ENCODE measurements at places on chromosomes 1 and 21. TPM values are rescaled to one million over a fixed set of nuclear protein-coding genes. Genes with fewer than 3 reads are reported as not detected.
A peak's percentile ranks its signal among the peaks of the same experiment; 100 is the strongest.

BARHL2 gene
- total RNA-seq = not detected

FGR gene
- total RNA-seq = 0.17 TPM

GRCh38 chr1:224922404-224923164 is 6.9 kb upstream of the DNAH14 start:
- peak; percentile 18 for DNase-seq

- no peak for DNase-seq
Observed at GRCh38 chr1:47794530-47794929, 202.7 kb downstream of the TRABD2B start.

DNA sequence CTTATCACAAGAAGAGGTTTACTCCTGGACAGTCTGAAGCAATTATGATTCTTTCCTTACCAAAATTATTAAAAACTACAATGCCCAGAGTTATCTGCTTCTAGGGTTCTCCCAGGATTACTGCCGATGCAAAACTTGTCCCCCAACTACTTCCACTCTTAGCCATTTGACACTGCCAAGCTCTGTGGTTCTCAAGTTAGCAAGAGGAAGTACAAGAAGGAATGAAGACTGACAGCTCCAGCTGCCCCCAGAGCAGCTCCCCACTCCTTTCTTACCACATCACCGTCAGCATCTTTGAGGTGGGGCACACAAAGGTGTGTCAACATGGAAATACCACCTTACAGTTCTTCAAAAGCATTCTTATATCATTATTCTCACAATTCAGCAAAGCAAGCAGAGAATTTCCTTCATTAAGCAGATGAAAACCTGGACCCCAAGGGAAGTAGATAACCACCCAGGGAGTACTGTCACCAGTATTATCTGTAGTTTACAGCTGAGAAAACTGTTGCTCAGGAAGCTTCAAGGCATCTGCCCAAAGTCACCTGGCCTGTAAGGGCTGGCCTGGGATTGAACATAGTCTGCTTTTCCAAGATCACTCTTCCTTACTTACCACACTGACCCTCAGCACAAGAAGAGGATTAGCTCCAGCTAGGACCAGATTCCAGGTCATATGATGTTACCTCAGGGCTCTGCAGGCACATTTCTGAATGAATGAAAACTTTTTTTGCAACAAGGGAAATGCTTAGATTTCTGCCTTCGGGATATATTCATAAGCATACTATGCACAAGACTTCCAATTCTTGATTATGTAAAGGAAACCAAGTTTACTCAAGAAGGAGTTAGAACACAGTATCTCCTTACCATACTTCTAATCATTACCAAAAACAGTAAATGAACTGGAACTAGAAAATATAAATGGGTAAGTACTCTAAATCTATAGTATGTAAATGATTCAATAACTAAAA is 9.3 kb downstream of the PSMG1 start:
- DNase-seq = no peak

DNA sequence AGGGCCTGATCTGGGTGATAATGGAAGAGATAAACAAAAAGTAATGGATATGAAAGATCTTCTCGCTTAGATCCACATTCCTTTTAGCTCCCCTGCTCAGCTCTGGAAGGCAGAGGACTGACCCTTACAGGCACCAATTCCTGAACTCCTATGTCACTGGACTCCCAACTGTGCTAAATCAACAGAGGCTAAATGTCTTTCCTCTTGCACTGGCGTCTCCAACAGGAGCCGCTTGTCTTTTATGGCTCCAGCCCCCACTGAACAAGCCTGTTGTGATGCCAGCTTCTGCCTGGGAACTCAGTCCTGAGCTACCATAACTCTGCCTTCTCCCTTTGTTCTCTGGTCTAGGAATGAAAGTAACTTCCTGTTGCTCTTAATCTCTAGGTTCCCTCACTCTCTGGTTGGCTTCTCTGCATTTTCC is 142.1 kb upstream of the COL11A1 start:
- DNase-seq = peak; percentile 63

DNA sequence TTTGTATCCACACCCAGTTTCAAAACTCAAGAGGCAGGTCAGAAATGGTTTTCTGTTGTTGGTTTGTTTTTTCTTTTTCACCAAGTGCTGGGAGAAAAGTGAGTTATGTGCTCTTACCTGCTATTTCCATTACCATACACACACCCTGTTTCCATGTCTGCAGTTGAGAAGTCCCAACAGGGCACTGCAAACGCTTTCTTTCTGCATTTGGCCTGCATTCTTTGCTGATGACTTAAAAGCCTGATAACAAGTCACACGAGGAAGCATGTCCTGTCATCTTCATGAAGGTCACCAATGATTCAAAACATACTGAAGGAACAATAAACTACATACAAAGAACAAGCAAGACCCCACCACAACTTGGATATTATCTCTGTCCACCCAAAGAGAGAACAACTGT is 24.8 kb upstream of the KCNE1 start:
- DNase-seq = peak; percentile 62

GRCh38 chr1:229342656-229343569 is at the start of gene CCSAP:
Gene CCSAP, minus strand, starts transcription at chr1:229343047. Its CDS starts 582 bp downstream, at chr1:229342465.
- DNase-seq = peak; percentile 31

GRCh38 chr1:86466986-86467385 is 1.7 kb upstream of the CLCA1 start:
- no peak for DNase-seq

DNA sequence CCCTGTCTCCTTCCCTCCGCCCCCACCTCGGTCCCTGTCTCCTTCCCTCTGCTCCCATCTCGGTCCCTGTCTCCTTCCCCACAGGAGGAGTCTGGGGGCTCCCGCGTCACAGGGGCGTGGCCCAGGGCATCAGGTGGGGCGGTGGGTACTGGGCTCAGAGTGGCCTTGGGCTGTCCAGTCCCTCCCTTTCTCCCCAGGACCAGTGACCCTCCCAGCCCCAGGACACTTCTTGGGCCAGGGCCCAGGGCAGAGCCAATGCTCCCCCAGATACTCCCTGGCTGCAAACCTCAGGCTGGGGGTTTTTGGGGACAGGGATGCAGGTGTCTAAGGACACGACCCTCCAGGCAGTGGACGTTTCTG is 6.8 kb upstream of the RNF223 start:
- no peak for DNase-seq

DNA sequence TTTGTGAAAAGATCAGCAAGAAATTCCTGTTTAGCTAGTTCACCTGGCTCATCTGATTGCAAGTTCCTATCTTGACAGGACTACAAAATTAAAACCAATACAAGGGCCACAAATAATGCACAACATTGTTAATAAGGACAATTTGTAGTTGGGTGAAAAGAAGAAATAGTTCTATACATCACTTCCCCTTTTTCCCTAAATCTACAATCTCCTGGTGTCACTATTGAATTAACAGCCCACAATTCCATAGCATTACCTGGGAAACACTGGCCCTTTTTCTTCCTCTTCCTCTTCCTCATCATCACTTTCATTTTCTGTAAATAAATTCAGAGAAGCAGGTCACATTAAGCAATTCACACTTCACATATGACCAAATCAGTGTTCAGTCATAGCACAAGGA is 366.9 kb downstream of the FAM72C start:
- DNase-seq = no peak

DNA sequence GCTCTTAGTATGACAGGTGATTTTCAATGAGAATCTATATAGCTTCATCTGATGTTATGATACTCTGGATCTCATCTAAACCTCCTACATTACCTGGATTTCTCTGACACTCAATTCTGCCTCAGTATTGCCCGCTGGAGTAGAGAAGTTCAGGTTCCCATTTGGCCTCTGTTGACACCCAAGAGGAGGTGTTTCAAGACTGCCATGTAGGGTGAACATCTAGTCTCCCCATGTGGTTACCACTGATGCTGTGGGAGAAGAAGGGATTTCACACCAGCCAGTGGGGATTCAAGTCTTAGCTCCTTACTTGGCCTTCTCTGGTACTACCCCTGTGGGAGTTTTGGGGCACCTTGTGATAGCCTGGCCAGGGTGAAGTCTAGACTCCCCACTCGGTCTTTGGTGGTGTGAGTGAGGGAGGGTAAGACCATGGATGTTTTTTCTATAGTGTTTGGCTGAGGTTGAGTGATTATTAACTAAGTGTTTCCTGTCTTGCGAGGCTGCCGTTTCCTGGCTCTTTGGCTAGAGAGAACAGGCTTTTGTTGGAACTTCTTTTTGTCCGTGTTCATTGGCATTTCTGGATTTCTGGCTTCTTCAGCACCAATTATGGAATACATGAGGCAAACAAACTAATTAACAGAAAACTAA is 90.7 kb downstream of the RHOU start:
- no peak for DNase-seq

DNA sequence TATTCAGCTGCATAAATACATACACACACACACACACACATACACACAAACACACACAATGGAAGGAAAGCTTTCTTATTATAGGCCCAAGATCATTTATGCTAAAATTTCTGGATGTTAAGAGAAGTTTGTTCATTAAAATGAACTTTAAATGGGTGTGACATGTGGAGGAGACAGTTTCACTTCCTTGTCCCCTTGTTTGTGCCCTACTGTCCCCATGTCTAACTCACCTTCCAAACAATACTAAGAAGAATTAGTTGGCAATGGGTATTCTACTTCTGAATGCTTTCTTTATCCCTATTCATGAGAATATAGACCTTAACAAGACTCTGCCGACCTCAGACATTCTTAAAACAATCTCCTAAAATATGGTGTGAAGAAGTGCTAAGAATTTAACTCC is 63.5 kb upstream of the NRIP1 start:
- DNase-seq = no peak

Measured in astrocyte (in vitro differentiated cells and primary cell).